Upper lobe of left lung (tissue), 6 donors: ENCODE measurements at places on chromosomes 3 and 15. TPM values are rescaled to one million over a fixed set of nuclear protein-coding genes. Genes with fewer than 3 reads are reported as not detected.

The TMEM44 gene
- 34.6 TPM for total RNA-seq

DNA sequence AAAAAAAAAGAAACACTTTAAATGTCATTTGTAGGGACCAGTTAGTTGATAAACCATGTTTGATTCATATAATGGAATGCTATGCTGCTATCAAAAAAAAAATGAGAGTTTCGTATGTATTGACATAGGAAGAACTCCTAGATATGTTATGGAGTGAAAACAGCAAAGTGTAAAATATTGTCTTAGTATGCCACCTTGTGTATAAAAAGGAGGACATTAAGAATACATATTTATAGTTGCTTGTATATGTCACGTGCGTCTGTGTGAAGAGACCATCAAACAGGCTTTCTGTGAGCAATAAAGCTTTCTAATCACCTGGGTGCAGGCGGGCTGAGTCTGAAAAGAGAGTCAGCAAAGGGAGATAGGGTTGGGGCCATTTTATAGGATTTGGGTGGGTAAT, 39.5 kb downstream of the KBTBD8 start:
- no peak for DNase-seq

- DNase-seq: no peak
These were observed 127.2 kb upstream of the IL12A start for GRCh38 chr3:159861369-159861987.

DNA sequence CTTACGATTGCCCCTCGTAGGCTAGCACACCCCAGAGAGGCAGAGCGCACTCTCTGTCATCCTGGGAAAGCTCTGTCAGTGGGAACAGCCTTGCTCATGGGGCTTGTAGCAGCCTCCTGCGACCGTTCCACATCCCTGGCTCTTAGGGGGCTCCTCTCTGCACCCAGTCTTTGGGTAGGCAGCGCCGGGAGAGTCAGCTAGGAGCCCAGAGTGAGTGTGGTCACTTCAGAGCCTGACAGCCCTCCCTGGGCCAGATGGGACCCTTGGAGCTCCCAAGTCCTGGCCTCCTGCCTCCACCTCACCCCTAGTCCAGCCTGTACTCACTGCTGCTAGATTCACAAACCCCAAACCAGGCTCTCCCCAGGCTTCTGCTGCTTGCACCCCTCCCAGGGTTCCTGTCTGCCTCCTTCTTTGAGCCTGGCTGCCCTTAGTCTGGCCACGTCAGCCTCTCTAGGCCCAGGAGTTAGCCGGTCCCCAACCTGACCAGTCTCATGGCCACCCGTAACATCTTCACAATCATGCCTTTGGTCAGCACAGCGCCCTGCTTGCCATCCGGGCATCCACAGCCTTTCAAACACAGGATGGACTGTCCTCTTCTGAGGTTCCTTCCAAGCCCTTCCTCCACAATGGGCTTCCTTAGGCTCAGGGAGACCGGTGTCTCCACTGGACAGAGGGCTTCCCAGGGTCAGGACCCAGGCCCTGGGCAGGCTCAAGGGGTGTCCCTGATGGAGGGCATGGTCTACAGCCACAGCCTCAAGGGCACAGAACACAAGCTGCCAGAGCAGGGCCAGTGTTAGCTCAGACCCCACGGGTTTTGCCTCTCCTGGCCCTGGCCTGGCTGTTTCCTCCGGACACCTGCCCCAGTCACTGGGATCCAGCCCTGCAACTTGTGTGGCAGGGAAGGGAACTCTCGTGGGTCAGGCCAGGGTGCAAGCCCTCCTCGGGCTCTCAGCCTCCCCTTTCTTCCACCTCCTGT, 4.6 kb downstream of the ACSBG1 start:
- no peak for DNase-seq

DNA sequence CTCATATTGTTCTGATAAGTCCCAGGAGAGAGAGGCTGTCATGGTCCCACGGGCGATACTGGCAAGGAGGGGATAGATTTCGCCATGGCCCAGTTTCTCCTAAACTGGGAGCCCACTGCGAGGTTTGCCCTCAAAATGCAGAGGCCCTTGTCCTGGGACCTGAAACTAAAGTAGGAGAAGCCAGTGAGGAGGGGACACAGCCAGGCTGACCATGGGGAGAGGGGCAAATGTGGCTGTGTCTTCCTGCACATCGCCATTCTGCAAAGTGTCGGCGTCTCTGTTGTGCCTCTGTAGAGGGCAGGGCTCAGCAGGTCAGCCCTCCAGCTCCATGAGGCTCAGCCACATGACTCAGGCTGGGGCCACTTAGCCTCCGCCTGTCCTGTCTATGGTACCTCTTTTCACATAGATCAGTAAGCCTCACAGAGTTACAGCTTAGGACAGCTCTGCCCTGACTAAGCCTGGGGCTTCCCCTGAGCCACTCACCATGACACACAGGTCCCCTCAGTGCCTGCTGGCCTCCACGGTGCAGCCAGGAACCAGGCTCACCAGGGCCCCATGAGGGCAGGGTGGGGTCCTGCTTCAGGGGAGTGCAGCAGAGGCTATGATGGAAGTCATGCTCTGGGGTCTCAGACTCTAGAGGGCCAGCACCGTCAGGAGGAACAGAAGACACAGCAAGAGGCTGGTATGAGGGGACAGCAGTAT, 28.6 kb upstream of the PLXNA1 start:
- no peak for DNase-seq

GRCh38 chr15:86164232-86164898, 84.7 kb downstream of the AGBL1 start:
- DNase-seq: no peak

DNA sequence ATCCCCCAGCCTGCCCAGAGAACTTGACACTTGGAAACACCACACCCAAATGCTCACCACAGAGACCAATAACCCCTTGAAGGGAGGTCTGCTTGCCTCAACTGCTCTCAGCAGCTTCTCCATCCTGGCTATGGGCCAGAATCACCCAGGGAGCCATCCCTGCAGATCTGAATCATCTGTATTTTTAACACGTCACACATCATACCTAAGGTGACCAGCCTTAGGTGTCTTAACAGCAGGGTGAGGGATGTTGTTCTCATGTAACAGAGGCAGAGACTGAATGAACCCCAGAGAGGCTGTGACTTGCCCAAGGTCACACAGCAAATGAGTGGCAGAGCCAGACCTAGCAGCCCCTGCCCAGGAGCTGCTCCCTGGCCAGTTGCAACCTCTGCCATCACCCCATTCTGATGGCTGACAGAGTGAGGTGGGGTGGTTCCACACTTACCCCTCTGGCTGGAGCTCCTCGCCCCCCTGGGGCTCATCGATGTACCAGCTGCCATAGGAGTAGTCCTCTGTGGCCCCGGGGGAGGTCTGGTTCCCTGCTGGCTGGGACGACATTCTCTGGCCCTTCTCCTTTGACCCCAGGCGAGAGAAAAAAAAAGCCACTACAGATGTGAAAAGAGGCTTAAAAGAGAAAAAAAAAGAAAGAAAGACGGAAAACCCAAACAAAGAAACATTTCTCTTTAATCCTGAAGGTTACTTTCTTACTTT, 722 bp downstream of the STRA6 start:
- no peak for DNase-seq
